ENCODE measurements at places on chromosomes 13 and 19.

GRCh38 chr13:48778610-48779009, 124.9 kb downstream of the CYSLTR2 start:
- DNase-seq = no peak

DNA sequence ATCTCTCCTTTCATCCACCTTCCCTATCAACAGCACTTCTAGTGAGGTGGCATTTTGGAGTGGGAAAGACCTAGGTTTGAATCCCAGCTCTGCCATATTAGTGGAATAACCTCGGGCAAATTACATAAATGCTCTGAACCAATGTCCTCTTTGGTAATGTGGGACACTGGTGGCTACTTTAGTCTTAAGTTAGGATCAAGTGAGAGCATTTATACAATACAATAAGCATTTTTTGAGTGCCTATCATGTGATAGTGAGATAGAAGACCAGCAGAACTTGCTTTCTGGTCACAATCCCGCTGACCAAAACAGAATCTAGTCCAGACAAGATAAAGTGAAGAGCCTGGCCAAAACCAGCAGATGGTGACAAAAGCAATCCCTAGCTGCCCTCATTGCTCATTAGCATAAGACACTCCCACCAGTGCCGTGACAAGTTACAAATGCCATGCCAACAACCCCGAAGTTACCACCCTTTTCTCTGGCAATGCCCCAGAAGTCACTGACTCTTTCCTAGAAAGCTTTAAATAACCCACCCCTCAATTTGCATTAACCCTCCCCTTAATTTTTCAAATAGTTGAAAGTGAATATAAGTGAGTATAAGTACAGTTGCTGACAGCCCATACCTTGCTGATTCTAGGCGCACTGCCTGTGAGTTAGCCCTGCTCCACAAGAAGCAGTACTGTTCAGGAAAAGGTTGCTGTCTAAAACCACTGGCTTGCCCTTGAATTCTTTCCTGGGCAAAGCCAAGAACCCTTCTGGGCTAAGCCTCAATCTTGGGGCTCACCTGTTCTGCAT, 28.9 kb upstream of the KPNA3 start:
- DNase-seq = no peak

DNA sequence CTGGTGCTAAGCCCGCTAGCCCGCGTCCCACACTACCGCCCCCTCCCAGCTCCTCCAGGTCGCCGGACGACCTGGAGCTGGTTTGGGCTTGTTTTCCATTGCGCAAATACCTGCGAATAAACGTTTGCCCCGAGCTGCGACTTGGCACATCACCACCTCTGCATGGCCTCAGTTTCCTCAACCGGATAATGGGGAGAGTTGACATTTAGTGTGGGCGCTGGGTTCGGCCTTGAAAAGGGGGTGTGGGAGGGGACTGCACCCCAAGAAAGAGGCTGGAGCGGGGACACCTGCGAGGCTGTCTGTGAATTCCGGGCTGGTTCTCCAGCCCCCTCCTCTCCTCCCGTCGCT, 11.0 kb upstream of the JUND start:
- no peak for DNase-seq

DNA sequence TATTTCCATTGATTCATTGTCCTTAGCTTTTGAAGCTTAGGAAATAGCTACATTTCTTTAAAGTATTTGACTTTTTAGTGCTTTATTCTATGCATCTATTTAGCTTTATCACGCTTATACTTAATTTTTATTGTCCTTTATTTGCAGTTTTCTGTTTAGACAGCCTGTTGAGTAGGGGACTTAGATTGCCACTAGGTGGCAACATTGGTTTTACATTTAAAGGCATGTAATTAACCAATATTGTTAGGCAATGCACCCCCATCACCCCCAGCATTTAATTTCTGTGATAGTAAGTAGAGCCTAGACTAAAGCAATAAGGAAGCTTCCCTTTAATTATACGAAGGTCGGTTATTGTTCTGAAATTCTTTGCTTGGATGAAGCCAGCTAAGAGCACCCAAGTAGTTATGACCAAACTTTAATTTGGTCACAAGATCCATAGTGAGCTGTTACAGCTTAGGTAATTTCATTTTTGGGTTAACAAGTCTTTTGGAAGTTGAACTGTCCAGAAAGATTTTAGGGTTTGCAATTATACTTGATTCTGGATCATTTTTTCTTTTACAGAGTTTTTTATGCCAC, 36.5 kb downstream of the B3GLCT start:
- no peak for DNase-seq

- DNase-seq = peak; percentile 73
Observed at GRCh38 chr19:1066748-1067340, at the start of gene ARHGAP45. Gene ARHGAP45, plus strand, starts transcription at chr19:1067167. Its CDS starts 239 bp downstream, at chr19:1067406.

DNA sequence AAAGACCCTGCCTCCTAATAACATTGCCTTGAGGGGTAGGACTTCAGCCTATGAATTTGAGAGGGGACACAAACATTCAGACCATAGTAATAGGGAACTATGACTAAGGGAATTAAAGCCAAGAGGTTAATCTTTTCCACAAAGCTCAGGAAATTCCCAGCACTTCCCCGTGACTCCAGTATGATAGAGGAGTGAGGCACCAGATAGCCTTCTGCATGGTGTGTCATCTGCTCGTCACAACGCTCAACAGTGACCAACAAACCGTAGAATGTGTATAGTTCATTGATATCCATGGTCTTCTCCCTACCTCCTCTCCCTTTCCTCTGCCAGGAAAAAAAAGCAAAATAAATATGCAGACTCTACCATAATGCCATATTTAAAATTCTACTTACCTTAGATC, 64.4 kb downstream of the B3GLCT start:
- DNase-seq = no peak

DNA sequence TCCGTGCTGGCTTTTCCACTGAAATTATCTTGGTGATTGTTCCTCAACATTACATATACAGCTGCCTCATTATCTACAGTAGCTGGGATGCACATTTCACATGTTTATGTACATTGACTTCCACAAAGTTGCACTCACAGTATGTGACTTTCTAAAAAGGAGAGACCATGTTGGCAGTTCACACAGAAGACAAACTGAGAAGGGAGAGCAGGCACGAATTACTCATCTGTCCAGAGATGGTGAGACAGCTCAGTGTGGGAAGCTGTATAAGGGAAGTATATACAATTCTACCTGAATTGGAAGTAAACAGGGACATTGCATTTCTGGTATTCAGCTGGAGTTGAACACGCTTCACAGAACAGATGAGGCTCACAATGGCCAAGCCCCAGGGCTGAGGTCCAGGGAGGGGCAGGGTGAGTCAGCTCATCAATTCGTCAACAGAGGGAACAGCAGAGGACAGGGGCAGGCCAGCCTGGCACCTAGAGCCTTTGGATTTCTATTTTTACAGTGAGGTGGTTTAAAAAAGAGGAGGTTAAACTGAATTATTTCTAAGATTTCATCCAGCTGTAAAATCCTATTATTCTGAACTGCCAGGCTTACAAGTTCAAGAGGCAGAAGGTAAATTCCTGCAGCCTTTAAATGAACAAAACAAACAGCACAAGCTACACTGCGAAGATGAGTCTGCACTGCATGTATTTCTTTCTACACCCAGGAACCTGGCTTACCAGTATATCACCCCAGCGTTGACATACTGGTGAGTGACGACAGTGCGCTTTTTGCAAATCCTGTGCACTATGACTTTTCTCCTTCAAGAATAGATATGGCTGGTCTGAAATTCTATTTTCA, 9.8 kb downstream of the PARP4 start:
- DNase-seq = no peak

DNA sequence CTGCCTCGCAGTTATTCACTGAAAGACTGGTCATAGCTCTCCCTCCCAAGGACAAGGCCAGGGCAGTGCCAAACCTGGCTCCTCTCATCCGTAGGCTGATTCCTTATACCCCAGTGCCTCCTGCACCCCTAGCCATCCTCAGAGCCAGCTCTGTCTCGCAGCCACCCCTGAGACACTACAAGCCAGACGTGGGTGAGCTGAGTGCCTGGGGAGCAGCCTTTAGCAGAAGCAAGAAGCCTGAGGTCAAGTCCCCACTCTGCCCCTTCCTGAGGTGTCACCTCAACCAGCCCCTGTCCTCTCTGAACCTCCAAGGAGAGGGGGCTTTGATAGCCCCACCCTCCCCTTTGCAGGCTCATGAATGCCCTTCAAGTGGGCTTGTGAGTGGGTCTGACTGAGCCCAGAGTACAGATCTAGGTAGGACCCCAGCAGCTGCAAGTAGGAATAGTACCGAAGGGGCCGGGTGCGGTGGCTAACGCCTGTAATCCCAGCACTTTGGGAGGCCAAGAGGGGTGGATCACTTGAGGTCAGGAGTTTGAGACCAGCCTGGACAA, 14.8 kb upstream of the AKAP8L start:
- DNase-seq = no peak

DNA sequence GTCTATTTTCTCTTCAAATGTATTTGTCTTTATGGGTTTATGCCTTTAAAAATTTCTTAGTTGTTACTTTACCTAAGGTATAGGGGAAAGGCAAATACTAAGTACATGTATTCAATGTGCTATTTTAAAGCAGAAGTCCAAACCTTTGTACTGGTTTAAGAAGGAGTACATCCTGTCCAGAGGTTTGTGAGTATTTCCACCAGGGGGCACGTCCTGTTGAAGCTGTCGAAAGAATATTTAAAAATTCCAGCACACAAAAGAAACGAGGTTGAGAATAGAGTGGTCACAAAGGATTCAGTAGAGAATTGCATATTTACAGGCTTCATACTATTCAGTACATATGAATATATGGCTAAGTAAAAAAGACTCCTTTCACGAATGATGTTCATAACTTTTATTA, 59.8 kb downstream of the URI1 start:
- DNase-seq = no peak

DNA sequence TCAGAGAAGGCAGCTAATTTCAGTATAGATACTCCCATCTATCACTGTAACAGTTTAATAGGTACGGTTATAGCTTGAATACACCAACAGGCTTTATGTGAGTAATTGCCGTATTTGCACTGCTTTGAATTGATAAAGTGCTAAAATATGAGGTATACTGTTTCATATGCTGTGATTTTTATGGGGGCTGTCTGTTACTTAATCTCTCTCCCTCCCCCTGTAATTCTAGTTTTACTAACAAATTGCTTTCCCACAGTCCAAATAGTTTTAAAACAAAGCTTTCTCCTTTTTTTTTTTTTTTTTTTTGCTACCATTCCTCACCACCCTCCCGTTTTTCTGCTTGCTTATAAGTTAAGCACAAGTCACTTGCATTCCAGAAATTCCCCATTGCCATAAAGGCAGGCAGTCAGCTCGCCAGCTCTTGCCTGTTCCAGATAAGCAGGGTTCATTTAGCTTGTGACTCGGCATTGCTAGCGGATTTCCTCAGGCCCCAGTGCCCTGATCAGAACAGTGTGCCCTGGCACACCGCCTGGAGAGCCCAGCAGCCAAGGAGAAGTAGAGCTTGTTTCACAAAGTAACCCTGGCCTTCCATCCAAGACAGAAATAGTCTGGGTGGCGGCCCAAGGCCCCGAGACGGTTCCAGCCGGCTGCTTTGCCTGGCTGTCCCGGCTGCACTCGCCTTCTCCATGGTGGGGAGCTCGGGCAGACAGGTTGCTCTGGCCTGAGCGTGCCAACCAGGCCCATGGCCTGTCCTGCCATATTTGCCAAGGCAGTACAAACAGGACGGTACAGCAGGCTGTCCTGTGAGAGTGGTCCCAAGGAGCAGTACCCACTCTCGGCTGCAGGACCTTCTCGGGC, 43.5 kb upstream of the NPAS1 start:
- no peak for DNase-seq

DNA sequence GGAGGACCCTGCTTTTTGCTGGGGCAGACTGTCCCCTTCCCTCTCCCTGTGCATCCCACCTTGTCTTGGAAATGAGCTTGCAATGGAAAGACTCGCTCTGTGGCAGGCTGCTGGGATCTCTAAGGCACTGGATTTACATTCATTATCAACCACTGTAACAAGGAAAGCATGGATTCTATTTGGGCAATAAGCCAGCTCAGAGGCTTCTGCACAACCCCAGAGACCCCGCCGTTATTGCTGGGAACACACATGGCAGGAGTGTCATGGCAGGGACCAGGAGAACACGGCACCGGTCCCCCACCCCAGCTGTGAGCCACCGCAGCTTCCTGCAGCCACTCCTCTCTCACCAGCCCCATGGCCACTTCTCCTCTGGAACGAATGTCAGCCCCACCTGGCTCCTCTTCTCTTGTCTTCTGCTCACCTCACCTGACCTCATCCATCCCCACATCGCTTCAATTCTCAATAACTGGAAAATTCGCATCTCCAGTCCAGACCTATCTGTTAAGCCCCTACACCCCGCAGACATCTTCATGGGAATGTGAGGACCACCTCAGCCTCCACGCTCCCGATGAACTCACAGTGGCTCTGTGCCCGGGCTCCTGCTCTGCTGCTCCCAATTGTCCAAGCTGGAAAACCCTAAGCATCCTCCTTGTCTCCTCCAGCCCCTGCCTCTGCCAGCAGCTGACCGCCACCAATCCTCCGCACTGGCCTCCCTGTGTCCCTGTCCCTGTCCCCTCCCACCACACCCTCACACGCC, 181.5 kb downstream of the USP12 start:
- no peak for DNase-seq

- DNase-seq = peak; percentile 13
Observed at GRCh38 chr13:50365408-50366391, 350.5 kb downstream of the KCNRG start.

DNA sequence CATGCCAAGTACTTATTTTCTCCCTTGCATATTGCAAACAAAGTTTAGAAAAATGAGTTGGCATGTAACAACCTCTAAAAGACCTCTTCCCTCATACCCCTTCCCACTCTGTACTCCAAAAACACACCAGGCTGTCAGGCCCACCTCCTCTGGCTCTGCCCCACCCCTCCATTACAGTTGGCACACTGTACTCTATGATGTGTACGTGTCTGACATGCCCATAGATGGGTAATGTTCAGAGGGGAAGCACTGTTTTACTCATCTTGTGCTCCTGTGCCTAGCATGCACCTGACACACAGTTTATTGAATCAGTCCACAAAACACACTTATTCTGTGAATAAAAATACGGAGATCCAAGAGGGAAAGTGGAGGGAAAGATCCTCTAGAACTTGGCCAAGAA, 45.6 kb downstream of the SERPINE3 start:
- DNase-seq = no peak

- DNase-seq = no peak
Observed at GRCh38 chr19:5713228-5713627, 6.7 kb downstream of the LONP1 start.

DNA sequence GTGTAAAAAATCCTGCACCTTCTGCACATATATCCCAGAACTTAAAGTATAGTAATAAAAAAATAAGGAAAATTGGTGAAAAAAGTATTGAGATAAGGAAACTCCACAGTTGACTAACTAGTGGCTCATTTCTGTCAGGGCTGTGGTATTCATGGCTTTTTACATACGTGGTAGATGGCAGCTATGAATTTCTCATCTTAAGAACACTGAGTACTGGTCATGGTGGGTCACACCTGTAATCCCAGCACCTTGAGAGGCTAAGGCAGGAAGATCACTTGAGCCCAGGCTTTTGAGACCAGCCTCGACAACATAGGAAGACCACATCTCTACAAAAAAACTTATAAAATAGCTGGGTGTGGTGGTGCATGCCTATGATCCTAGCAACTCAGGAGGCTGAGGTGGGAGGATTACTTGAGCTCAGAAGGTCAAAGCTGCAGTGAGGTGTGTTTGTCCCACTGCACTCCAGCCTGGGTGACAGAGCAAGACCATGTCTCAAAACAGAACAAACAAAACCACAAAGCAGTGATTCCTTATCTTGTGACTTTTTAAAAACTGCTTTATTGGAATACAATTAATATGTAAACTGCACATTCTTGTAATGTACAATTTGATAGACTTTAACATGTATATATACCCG, 16.8 kb downstream of the SLAIN1 start:
- no peak for DNase-seq

- DNase-seq = no peak
Observed at GRCh38 chr19:4678881-4679790, 9.0 kb upstream of the MYDGF start.

- DNase-seq = no peak
Observed at GRCh38 chr19:30602661-30603350, 230.6 kb downstream of the ZNF536 start.

Measured in activated CD8-positive, alpha-beta memory T cell treated with anti-CD3 and anti-CD28 coated beads for 4 hours (primary cell).